Muscle of leg (tissue), 16 donors: ENCODE measurements at places on chromosomes 11 and 22. TPM values are rescaled to one million over a fixed set of nuclear protein-coding genes. Genes with fewer than 3 reads are reported as not detected.

GRCh38 chr22:19483481-19484244 lies 3.9 kb downstream of the CDC45 start:
- H3K27me3 ChIP-seq: no peaks in the 10 kb centered on the region
- H3K36me3 ChIP-seq: peaks cover 18% of the 10 kb centered on the region
- H3K4me3 ChIP-seq: no peak overlapping the region
- no peak overlapping the region for H3K27ac ChIP-seq
- H3K4me1 ChIP-seq: peaks cover 7% of the 10 kb centered on the region

- H3K4me1 ChIP-seq: peaks cover 40% of the 10 kb centered on the region
- DNase-seq: no peak
- no peak overlapping the region for H3K27ac ChIP-seq
- H3K4me3 ChIP-seq: no peak overlapping the region
- H3K27me3 ChIP-seq: no peaks in the 10 kb centered on the region
Observed at GRCh38 chr22:25759825-25760231, 17.8 kb downstream of the MYO18B start.

The HBD gene
- not detected for total RNA-seq

The TRIM44 gene
- 27.5 TPM for total RNA-seq

The FXYD2 gene
- 3.3 TPM for total RNA-seq

The SCGB1A1 gene
- total RNA-seq: not detected

The GLB1L2 gene
- 0.31 TPM for total RNA-seq
